ENCODE measurements at places on chromosomes 16 and 17.

- DNase-seq, result no peak
These were observed 26.3 kb downstream of the FOXL1 start for GRCh38 chr16:86604436-86605193.

DNA sequence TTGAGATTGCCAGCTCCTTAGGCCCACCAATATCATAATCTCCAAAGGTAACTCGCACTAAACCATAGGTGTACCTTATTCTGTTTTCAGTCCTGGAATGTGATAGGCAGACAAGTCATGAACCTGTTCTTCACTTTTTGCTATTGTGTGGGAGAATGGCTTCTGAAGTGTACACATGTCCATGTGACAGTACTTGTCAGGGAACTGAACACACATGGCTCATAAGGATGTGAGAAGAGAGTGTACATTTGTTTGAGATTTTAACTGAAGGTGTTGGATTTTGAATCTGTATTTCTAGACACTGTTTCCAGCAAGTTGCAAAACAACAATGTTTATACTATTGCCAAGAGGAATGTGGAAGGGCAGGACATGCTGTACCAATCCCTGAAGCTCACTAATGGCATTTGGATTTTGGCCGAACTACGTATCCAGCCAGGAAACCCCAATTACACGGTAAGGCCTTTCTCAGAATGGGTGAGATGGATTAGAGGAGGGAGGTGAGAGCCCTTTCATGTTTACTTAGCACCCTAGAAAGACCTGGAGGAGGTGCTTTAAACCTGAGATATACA is 14.5 kb upstream of the RASL10B start:
- no peak for DNase-seq

DNA sequence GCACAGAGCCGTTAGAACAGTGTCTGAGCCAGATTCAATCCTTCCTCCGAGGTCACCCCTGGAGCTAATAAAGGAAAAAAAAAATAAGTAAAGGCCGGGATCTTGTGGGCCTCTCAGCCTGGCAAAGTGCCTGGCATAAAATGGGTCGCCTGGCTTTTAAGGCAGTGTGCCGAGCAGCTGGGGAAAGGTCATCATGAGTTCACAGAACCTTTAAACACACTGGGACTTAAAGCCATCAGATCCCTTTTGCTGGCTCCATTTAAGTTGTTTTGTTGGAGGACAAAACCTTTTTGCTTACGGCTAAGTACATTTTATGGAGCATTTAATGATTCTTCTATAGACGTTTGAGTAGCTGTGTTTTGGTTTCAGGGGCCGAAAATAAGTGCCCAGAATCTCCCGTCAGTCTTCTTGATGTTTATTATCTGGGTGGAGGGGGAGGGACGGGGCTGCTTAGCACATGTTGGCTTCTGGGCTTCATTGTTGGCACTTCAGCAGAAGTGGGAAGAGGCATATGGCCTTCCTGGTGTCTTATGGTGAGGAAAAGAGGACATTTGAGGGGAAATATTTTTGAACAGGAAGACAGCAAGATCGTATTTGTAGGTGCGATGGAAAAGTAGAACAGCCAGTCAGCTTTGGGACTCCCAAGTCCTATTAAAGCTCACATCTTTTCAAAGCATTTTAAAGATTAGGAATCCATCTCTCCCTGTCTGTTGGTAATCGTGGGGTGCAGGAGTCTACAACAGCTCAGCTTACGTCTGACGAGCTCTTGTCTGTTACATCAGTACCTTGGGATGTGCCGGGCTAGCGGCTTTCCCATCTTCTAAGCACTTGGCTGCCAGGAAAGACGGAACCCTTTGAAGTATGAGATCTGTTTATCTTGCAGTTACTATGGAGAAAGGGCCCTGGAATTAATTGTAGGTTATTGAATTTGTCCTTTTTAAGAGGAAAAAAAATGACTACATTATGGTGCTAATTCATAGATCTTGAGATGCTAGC is 31.1 kb downstream of the RBFOX1 start:
- no peak for DNase-seq

GRCh38 chr17:21218101-21218500 is 4.1 kb upstream of the TMEM11 start:
- DNase-seq, result no peak

- DNase-seq, result no peak
These were observed 14.6 kb downstream of the CALB2 start for GRCh38 chr16:71373073-71373472.

DNA sequence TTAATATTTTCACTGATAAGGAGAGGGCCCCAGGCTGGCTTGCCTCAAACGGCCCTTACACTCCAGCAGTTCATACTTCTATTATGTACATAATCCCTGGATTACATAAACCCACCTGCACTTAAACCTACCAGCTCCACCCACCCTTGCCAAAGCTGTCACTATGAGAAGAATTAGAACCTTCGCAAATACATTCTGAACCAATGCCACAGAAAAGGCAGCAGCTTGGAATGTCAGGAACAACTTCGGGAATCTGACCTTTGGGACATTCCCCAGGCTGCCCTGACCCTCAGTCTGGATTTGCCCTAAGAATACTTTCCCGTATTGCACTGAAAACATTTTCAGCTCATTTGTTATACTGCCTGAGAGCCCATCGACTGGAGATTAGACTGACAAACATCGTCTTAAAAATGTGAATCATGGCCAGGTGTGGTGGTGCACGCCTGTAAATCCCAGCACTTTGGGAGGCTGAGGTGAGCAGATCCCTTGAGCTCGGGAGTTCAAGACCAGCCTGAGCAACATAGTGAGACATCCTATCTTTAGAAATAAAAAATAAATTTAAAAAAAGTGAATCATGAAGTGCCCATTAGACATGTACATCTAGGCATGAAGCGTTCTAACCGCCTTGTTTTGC is 21.0 kb upstream of the SEC14L1 start:
- no peak for DNase-seq

DNA sequence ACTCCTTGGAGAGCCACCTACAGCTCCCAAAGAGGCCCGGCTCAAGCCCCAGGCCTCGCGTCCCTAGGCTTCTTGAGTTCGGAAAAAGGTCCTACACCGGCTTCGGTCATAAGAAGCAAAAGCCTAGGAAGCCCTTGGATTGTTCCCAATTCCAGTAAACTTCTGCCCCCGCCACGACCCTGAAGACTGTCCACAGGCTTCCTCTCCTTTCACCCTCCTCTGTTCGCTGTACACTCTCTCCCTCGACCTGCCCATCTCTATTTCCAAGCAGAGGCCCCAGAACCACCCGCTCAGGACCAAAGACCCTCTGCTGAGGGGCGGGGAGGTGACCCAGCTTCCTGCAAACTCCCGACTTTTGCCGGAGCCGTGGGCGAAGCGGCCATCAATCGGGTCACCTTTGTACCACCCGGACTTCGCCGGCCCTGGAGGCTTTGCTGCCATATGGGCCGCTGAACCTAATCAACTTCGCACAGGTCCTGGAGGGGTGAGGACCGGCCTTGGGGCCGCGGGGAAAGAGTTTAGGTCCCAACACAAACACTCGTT is 2.7 kb downstream of the HOXB2 start:
- no peak for DNase-seq

- DNase-seq, result no peak
These were observed 19.3 kb upstream of the RBFOX3 start for GRCh38 chr17:79630126-79630525.

GRCh38 chr17:34579979-34580684 is 750 bp downstream of the TMEM132E start:
- no peak for DNase-seq

GRCh38 chr17:46273541-46274236 is 21.2 kb upstream of the LRRC37A start:
- DNase-seq, result no peak

DNA sequence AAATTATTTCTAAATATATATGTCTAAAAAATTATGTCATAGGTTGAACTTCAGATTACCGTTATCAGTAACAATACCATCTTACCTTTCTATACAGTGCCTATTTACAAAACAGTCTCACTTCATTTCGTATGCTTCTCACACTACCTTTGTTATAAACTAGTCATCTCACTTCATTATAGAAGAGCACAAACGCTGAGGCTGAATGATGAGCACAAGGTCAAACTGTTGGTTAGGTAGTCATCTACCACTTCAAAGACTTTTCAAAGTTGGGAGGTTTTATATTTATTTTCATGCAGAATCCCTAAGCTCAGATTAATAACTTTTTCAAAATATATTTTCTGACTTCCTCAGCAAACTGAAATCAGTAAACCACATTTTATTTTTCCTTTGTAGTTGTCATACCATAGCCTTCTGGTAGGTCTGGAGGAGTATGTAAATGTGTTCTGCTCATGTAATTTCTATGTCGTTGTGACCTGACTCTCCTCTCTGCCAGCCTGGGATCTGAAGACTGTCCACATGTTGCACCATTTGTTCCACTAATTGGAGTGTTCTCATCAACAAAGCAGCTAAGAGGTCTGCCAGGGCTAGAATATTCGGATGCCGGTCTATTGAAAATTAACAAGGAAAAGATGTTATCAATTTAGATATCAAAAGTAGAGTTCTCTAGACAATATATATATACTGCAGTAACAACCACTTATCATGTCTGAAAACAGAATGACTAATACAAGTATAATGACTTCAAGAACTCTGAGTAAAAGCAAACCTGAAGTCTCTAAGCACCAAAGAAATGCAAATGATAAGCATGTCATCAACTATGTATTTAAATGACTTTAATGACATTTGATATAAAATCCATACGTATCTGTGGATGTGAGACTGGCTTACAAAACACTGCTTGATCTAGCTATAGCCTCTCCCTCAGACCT is 73.9 kb downstream of the CEP95 start:
- DNase-seq, result no peak

DNA sequence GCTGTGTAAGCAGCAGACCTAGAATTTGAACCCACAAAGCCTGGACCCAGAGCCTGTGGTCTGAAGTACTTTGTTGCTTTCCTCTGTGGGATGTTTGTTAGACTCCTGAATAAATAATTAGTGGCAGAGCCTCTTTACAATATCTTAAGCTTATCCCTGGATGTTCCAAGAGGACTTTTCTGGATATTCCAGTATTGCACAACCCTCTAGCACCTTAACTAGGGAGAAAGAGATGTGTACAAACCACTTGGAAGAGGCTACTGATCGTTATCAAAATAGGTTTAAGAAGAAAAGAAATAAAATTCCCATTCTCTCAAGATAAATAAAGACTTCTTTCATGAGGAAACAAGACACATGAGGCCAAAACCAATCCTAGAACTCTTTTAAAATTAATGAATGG is 632.4 kb downstream of the CDH11 start:
- DNase-seq, result no peak

DNA sequence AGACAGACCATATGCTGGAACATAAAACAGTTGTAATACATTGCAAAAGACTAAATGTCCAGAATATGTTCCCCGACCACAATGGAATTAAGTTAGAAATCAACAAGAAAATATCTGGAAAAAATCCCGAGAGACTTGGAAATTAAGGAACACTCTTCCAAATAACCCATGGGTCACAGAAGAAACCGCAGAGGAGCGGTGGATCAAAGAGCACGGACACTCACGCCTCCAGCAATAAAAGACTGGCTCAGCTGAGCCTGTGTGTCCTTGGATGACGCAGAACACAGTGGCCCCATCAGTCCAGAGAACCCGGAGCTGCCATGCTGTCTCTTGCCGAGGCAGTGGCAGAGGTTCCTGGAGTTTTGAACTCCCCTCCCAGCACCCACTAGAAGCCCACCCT is 30.9 kb upstream of the FOXF1 start:
- DNase-seq, result no peak

- no peak for DNase-seq
These were observed 14.0 kb upstream of the MTMR4 start for GRCh38 chr17:58528443-58528842.

- no peak for DNase-seq
These were observed 53.4 kb downstream of the BEAN1 start for GRCh38 chr16:66480265-66481080.

DNA sequence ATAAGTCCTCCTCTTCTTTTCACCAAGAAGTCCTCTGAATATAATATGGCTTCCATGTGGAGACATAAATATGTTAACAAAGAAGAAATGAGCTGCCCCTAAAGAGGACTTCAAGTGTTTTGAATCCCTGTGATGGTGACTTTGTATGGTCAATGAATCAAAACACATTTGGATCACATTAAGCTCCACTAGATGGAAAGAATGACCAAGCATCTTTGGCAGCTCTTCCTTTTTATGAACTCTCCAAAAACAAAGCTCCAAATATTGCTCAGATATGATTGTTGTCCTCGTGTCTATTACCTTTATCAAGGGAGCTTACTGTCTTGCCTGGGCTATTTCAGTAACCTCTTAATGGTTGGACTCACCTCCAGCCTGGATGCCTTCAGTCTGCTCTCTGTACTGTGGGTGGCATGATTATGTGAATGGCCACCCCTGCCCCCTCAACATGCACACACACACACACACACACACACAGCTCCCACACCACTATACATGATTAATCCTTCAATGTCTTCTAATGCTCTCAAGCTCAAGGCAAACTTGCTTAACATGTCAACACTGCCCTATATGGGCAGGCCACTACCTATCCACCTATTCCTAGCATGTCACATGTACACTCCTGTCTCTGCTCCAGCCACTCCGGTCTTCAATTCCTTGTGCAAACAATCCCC is 346.6 kb upstream of the SALL1 start:
- no peak for DNase-seq

DNA sequence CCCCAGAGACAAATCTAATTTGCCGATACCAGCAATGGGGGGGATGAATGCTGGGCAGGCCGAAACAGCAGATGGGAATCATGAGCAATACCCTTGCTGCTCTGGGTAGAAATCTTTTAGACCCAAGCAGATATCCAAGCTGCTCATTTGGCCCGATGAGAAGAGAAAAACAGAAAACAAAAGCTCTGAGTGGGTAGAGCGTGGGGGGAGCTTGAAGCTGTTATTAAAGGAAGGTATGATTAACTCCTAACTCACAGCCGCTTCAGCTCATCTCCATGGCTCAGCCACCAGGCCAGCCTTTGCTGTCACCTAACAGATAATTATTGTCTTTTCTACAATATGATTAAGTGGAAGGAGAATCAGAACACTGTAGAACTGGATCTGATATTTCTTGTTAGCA is 58.3 kb downstream of the VPS35L start:
- no peak for DNase-seq

GRCh38 chr17:39236981-39237441 is 11.3 kb upstream of the STAC2 start:
- no peak for DNase-seq

DNA sequence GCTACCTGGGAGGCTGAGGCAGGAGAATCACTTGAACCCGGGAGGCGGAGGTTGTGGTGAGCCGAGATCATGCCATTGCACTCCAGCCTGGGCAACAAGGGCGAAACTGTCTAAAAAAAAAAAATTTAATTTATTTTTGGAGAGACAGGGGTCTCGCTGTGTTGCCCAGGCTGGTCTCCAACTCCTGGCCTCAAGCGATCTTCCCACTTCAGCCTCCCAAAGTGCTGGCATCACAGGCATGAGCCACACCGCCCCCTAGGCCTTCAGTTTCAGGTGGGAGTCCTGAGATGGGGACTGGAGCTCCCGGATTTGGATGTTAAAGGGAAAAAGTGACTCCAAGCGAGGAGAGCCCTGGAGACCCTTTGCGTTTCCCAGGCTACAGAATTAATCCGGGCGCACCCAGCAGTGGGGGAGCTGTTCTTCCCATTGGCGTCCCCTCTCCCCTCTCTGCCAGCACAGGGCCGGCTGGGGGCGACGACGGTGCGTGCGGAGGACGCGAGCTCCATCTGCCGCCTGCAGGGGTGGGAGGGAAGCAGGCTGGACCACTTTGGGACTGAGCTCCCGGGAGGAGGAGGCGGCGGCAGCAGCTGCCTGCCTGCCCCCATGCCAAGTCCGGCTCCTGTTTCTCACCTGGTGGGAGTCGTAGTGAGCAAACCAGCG is 49.3 kb upstream of the USP7 start:
- DNase-seq, result no peak

All from stimulated activated CD8-positive, alpha-beta memory T cell treated with anti-CD3 and anti-CD28 coated beads, Interleukin-7, amount 100 ng/mL, for 24 hours (primary cell).